GM23248 (cell line): ENCODE measurements at places on chromosomes 4 and X. TPM values are rescaled to one million over a fixed set of nuclear protein-coding genes. Genes with fewer than 3 reads are reported as not detected.

DNA sequence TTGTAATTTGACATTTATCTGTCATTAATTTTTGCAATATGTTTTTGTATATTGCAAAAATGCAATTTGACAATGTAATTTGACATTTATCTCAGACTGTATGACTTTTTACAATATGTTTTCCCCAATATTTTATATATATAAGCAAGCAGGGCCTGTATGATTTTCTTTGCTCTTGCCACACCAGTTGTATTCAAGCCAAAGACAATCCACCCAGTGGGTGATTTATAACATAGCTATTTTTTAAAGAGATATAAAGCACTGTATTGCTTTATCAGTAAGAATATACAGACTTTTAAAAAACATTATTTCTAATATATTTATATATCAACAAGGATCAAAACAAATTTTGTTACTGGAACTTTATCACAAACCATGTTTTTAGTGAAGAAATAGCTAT lies 47.3 kb downstream of the SLIT2 start:
- peak; percentile 39 for DNase-seq

- DNase-seq = no peak
Measured at GRCh38 chr4:54333657-54334056, 104.6 kb downstream of the PDGFRA start.

DNA sequence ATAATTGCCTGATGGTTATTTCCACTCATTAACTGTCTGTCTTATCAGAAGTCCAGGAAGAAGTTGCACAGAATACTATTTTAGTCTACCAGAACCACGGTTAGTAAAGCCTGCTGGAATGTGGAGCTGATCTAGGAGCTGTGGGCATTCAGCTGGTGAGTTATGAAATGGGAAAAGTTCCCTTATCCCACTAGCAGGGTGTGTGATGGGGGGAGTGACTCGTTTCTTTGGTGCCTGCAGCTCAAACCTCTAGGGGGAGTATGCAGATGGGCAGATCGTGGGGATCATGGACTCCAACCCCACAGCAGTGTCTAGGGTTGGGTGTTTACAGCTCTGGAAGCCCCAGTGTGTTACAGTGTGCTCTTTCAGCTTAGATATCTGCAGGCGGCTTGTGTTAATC lies 305.7 kb upstream of the BOD1L1 start:
- DNase-seq = peak; percentile 71

DNA sequence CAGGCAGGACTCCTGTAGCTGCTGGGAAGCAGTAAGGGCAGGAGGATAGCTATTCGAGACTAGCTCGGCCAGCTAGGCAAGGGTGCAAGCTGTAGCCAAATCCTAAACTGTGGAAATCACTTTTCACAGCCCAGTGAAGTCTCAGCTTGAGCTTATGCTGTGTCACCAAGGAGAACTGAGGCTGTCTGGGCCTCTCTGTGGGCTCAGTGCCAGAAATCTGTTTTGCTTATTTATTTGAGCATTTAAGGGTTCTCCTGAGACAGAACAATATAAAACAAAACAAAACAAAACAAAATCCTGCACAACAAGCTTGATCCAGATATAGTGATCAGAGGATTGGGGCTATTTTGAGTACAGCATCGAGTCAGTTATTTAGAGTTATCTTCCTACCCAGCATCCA lies 97.5 kb downstream of the FANCB start:
- DNase-seq = no peak

GRCh38 chr4:2083116-2083825 lies 24.1 kb downstream of the NAT8L start:
- no peak for DNase-seq

GRCh38 chr4:8672486-8672885 lies 79.9 kb downstream of the CPZ start:
- DNase-seq = no peak

GRCh38 chrX:7076245-7076661 lies 71.3 kb upstream of the STS start:
- DNase-seq = no peak

GRCh38 chrX:48472851-48473703 lies 2.9 kb upstream of the FTSJ1 start:
- no peak for DNase-seq

GRCh38 chr4:137601934-137602333 lies 69.6 kb upstream of the PCDH18 start:
- peak; percentile 23 for DNase-seq

GRCh38 chr4:144499777-144500176 lies 146.2 kb upstream of the HHIP start:
- DNase-seq = no peak

GRCh38 chrX:810186-810585 lies 179.6 kb downstream of the SHOX start:
- DNase-seq = no peak

DNA sequence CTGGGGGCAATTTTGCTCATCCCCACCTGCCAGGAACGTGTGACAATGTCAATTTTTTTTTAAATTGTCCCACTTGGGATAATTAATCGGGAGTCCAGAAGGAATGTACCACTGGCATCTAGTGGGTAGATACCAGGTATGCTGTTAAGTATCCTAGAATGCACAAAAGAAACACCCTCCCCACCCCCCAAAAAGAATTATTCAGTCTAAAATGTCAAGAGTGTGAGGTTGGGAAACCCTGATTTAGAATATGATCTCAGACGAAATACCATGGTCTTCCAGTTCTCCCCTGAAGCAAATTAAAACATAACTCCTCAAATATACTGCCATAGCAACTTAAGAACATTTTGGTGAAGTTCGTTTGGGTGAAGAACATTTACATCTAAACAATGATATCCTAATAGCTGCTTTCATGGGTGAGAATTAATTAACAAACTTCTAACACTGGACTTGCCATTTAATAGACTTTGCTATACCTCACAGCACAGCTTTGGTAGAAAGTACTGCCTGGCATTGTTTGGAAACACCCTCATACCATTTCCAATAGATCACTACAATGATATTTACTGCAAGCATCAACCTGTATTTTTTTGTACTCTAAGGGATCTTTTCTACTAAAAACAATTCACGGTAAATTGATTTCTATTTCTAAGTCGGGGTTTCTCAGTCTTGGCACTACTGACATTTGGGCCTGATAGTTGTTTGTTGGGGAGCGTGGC lies 36.5 kb downstream of the SH3RF1 start:
- no peak for DNase-seq

GRCh38 chrX:123422875-123423274 lies 238.8 kb downstream of the GRIA3 start:
- peak; percentile 60 for DNase-seq

GRCh38 chr4:8276358-8277240 lies 7.0 kb downstream of the HTRA3 start:
- DNase-seq = peak; percentile 74

DNA sequence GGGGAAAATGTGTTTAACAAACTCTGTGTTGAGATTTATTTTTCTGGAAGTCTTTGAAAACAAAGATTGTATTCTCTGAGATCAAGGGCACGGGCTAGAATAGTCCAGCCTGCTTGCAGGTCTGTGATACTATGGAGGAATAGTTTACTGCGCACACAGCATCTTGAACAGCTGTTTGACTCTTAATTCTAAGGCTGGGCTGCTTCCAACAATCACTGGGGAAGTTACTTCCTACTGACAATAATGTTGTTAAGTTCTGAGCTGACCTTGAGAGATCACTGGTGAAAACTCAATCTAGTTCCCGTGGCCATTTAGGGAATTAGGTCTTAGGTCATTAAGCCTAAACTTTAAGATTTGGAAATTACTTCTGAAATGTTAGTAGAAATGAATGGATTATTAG lies 416.1 kb upstream of the FTHL17 start:
- no peak for DNase-seq

DNA sequence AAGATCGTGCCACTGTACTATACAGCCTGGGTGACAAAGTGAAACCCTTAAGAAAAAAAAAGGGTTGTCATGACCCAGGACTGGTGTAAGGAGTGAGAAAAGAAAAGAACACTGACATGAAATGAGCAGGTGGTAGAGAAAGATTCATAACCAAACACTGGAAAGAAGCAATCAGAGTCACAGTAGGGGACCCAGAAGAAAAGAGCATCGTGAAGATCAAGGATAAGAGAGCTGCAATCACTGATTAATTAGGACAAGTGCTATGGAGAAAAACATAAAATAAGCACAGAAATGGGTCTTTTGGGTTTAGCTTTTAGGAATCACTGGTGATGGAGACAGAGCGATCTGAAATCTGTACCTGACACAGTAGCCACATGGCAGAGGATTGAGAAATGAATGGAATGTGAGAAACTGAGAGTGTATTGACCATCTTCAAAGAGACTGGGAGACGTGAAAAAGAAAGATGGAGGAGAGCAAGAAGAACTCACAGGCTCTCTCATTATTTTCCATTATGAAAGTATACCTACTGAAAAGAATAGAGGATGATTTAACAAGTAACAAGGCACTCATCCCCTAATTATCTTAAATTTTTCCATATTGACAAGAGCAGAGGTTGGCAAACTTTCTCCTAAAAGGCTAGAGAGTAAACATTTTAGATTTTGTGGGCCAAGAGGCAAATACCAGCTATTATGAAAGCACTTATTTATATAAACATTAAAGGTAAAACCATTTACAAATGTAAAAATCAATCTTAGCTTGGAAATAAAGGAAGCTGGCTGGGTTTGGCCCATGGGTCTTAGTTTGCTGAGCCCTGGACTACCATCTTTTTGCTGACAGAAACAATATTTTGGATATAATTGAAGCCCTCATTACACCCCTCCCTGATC lies 7.3 kb downstream of the TMEM154 start:
- no peak for DNase-seq

DNA sequence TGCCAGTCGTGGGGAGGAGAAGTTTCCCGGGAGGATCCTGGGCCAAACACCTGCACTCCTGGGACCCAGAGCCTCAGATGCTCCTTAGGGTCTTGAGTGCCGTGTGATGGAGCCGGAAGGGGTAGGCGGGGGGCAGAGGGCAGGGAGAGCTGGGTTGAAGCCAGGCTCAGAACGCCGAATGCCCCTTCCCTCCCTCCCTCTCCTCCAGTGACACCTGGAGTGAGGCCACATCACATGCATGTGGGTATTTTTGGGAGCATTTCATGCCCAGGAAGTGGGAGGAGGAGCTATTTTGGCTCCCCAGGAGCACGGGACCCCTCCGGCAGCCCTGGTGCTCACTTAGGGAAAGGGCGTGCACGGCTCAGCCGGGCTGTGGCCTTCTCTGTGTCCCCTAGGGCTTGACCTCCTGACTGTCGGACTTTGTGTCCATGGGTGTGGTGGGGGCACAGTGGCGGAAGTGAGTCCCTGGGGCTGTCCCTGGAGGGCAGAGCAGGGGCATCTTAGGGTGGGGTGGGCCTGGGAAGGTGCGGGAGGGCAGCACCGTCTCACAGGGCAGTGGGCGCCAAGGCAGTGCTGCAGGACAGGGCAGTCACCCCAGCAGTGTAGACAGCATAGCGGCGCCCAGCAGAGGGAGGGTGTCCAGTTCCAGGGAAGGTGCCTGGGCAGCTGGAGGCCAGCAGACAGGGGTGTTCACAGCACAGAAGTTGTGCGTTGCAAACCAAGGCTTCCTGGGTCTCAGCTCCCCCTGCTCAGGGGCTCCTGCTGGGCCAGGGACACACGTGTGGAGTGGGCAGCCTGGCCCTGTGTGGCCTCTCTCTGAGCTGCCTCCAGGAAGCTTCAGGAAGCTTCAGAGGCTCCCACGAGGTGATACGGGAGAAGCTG lies 4.9 kb upstream of the CPLX1 start:
- DNase-seq = no peak

GRCh38 chr4:110164856-110165255 lies 33.6 kb downstream of the ELOVL6 start:
- DNase-seq = no peak

DNA sequence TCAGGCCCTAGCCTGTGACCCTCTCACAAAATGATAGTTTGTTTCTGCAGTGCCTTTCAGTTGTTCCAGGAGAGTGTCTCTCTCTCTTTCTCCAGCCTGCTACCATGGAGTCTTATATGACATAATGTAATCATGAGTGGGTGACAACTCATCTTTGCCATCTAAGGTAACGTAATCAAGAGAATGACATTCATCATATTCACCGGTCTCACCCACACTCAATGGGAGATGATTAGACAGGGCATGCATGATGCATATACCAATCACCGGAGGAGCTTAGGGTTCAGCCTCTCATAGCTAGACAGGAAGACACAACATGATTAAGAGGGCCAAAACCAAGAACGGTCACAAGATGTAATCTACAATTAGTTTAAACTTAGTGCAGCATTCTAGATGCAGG lies 97.1 kb upstream of the FAM9B start:
- DNase-seq = peak; percentile 59

DNA sequence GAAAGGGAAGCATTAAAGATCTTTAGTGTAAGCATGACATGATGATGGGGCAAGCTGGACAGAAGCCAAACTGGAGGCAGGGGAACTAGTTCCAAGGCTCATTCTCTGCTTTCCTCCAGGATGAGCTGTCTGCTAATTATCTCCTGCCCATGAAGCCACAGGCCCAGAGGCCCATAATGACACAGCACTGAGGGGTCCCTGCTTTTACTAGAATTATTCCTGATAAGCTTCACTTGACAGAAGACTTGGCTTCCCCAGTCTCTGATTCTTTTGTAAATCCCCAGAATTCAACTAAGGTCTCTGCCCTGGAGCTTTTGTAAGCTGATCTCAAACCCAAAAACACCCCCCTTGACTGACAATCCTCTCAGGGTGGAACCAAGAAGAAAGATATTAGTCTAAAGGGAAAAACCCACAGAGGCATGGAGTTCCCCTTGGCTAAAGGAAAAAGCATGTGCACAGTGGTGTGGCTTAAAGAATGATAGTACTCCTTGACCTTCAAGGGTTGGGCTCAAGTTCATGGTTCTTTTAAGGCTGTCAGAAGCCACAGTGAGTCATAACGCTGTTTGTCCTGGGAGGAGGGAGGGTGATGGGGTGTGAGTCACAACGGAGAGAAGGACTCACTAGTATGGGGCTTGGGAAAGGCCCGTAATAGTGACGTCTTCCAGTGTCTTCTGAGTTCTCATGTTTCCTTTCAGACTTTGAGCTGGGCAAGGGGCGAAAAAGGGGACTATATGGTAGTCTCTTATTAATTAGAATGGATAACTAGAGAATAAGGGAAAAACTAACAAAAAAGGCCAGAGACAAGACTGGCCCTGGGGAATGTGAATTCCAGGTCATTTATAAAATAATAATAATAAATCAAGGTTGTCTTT lies 146.0 kb upstream of the CPEB2 start:
- DNase-seq = peak; percentile 98

DNA sequence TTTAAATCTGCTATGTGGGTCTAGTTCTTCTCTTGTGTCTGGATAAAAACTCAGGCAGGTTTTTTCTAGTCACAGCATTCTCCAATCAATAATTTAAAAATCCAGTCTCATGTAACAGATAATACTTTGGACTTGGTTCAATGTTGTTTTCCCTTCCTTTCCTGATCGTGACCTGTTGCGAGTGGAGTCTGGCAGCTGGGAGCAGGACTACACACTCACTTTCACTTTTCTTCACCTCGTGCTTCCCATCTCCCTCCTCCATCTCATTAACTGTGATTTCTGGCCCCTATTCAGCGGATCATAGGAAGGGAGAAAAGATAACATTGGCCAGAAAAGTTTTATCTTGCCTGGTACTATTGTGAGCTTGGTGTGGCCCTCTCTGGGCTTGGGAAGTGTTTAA lies 96.6 kb upstream of the GATB start:
- no peak for DNase-seq

- DNase-seq = no peak
Measured at GRCh38 chr4:164946810-164947209, 30.6 kb downstream of the TRIM61 start.

FAM184B gene
- total RNA-seq = not detected in 2 replicates

NALF2 gene
- not detected in 2 replicates for total RNA-seq

TEX11 gene
- total RNA-seq = not detected in 2 replicates

SLC16A2 gene
- 53.0 and 55.3 TPM in 2 replicates for total RNA-seq

TBC1D9 gene
- 14.4 and 18.3 TPM in 2 replicates for total RNA-seq

STATH gene
- total RNA-seq = not detected in 2 replicates

COQ2 gene
- 8.0 and 9.5 TPM in 2 replicates for total RNA-seq

N4BP2 gene
- total RNA-seq = 3.0 and 3.2 TPM in 2 replicates

SERPINA7 gene
- total RNA-seq = not detected in 2 replicates

HPGD gene
- not detected in 2 replicates for total RNA-seq

DRD5 gene
- total RNA-seq = not detected in 2 replicates

DRP2 gene
- 0.22 TPM in 1 of 2 replicates, not detected in the other for total RNA-seq
